ENCODE measurements at places on chromosomes 5 and 9.

- no peak for DNase-seq
Observed at GRCh38 chr9:38358390-38359296, 33.9 kb upstream of the ALDH1B1 start.

GRCh38 chr9:23829580-23830475 is 3.8 kb upstream of the ELAVL2 start:
- no peak for DNase-seq

GRCh38 chr5:86749841-86750240 is 132.1 kb downstream of the COX7C start:
- DNase-seq: no peak

DNA sequence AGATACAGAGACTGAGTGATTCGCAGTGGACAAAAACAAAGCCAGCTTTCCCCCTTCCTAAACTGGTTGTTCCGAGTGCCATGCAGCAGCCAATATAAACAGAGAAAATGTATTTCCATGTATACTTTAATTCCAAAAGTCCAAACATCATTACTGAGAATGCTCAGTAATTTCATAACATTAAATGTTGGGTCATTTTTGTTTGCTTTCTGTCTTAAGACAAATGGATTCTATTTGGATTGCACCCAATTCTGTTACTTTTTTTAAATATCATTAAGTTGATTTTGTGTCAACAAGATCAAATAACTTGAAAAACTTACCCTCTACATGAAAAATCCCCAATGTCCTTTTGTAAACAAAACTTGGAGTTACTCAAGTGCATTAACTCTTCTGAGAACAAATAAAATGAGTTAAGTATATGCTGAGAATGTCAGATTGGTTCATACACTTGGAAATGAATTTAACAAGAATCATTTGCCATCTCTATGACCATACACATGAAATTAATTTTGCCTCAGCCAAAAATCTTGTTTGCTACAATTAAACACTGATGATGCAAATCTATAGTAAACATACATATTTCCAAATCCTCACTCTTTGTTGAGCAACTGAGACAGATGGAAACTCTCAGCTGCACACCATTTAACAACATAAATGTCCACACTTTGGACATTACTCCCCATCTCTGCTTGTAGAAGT is 19.4 kb downstream of the LURAP1L start:
- no peak for DNase-seq
